Stimulated activated naive CD4-positive, alpha-beta T cell treated with Interleukin-2 at 50 U/mL for 16 hours (primary cell): ENCODE measurements at places on chromosomes 5 and 9.

- no peak for DNase-seq
Measured at GRCh38 chr9:92404042-92404836, at the start of gene OGN. OGN (minus strand) TSS chr9:92404578; CDS start chr9:92403407, 1,171 bp downstream.

DNA sequence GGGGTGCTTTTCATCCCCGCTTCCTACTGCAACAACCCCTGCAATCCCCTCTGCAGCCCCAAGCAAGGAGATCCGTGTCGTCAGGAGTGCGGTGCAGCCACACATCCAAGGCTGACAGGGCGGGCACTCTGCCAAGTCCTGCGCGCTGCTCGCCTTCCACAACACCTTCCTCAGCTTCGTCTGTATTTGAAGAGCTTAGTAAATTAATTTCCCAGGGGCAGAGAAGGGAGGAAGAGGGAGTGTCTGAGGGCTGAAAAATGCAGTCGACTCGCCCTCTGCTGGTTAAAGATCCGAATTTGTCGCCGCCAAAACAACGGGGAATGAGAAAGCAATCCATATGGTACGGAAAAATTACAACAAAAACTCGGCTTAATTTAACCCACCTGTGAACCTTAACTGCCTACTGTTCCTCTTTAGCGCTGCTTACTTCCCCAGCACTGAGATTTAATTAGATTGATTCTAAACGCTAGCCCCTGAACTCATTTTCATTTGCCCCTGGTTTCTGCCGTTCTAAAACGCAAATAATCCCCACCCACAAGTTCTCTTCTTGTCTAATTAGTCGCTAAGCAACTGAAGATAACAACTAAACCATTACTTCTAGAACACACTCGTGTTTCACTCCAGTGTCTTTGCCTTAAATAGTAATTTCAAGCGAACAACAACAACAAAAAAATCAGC, 10.9 kb upstream of the PCDHB1 start:
- no peak for DNase-seq

DNA sequence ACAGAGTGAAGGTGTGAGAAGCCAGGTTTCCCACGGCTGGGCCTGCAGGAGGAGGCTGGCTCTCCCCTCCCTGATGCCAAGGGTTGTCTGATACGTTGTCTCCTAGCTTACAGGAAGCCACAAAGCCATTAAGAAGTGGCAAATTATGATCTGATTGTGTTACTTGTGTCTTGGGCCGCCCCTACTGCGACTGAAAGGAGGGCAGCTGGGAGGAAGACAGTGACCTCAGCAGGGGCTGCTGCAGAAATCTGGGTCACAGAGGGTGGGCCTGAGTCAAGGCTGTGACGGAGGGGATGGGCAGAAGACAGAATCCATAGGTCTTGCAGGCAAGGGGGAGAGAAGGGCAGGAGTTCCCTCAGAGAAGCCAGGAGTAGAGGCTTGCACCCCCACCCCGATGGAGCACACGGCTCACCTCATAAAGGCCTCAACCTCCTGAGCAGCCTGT, 145.0 kb downstream of the FSTL4 start:
- no peak for DNase-seq

DNA sequence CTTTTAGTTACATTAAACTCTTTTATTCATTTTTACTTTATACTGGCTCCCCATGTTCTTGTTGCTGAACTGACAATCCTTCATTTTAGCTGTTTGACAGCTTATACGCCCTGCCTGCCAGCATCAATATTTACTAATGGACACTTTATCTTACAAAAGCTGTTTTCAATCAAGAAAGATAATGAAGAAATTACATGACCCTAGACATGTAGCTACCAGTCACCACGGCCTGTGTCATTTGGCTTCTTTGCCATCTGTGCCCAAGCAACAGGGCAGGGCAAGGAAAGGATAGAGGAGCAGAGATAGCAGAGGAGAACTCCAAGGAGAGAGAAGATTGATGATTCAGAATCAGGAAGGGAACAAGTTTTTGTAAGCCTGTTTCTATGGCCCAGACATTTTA, 647.3 kb downstream of the BRINP1 start:
- no peak for DNase-seq

- DNase-seq = no peak
Measured at GRCh38 chr5:157184117-157184670, 3.6 kb downstream of the ITK start.

DNA sequence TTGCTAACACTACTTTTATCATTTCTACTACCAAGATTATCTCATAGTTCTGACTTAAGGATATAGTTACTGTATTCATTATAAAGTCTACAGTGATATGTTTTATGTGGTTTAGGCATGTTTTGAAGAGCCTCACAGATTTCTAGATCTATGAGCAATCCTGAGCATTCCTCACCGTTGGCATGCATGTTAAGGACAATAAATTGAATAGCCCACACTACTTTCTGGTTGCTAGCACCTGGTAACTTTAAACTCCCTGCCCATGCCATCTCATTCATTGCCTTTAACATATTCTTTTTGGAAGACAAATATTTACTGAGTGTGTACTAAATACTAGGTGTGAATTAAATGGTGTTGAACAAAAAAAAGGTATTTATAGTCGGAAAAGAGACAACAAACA, 868.1 kb upstream of the CDH9 start:
- DNase-seq = no peak

DNA sequence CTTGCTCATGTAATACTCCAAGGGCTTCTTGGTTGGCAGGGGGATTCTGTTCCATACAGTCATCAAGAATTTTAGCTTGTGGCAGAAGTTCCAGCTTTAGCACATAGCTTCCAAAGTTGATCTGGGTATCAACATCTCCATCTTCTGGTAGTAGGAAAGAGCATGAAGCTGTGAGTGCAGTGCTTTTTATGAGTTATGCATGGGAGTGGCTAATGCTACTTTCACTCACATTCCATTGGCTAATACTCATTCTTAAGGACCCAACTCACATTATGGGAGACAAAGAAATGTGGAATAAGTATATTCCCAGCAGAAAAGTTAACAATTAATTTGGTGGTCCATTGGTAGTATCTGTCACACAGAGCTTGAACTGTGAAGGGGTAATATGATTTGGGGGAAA, 194.2 kb upstream of the CHD1 start:
- no peak for DNase-seq

DNA sequence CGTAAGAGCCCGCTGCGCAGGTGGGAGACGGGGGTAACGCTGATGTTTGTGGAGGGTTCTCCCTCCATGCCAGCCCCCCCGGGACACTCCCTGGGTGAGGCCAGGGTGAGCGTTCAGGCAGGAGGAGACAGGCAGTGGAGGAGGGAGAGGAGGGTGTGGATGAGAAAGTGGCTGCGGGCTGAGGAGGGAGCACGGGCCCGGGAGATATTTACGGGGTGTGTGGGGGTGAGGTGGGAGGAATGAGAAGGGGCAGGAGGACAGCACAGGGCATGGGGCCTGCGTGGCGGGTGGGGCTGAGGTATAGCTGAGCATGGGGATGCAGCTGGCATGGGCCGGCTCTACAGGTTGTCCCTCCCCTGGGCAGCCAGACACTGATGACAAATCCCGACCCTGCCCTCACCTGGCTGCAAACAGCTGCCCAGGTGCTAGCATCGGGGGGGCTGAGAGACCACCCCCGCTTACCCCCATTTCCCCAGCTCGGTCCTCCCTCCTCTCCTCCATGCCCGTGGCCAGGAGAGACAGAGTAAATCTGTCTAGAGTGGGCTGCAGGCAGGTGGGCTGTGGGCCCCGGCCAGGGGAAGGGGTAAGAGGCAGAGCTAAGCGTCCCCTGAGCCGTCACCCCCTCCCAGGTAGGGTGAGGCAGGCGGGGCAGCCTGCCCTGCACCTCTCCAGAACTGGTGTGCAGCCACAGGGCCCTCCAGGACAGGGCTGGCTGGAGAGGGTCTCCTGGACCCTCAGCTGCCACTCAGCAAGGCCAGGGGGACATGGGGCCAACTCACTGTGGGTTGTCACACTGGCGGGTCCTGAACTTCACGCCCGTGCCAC, 79.2 kb downstream of the ZNF354C start:
- DNase-seq = no peak
